ENCODE measurements at places on chromosomes 3 and 15. TPM values are rescaled to one million over a fixed set of nuclear protein-coding genes. Genes with fewer than 3 reads are reported as not detected.
A peak's percentile ranks its signal among the peaks of the same experiment; 100 is the strongest.

The RLBP1 gene
- not detected for total RNA-seq

The FGD5 gene
- total RNA-seq, result 21.4 TPM

The RBMS3 gene
- total RNA-seq, result 113 TPM

The CYP1A1 gene
- 0.29 TPM for total RNA-seq

The FANCD2OS gene
- not detected for total RNA-seq

The HIGD2B gene
- not detected for total RNA-seq

The CADM2 gene
- 0.85 TPM for total RNA-seq

The CSTA gene
- 1.5 TPM for total RNA-seq

The IL17RC gene
- total RNA-seq, result 26.8 TPM

The CACNA2D2 gene
- total RNA-seq, result not detected

The CLEC3B gene
- 35.0 TPM for total RNA-seq

The CYP8B1 gene
- not detected for total RNA-seq

GRCh38 chr3:32956750-32957570 lies 5.5 kb downstream of the CCR4 start:
- H3K36me3 ChIP-seq, result no peaks in the 10 kb centered on the region
- H3K4me1 ChIP-seq, result no peaks in the 10 kb centered on the region
- no peak for DNase-seq
- H3K4me3 ChIP-seq, result no peak overlapping the region
- no peak overlapping the region for H3K27ac ChIP-seq

DNA sequence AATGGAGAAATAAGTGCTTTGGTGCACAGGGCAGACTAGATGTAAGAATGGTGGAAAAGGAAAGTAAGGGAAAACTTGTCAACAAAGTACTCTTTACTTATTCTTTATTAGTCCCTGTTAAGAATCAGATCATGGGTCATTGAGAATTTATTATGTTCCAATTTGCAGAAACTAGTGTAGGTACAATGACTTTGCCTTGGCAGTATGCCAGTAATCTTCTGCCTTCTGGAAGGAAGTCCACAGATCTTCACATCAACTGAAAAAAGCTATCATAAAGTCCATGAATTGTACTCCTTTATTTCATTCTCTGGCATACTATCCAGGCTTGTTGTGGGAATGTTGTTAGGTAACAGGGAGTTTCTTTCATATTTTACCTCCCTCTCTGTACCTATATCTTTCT lies 88.2 kb upstream of the FLNB start:
- no peak overlapping the region for H3K27ac ChIP-seq
- H3K4me1 ChIP-seq, result no peaks in the 10 kb centered on the region

DNA sequence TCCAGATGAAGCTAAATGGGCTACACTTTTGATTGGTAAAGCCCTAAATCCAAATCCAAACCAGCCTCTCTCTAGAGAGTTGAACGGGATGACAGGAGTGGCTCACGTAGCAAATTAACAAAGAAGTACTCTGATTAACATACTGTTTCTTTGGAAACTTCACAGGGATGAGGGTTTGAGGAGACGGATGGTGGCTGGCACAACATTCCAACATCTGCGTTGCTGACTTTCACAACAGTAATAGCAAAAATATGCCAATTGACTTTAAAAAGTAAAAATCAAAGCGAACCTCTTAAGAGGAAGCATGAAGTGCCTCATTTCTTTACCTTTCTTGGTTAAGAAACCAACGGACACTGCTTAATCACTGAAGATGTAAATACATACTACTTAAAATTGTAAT lies 181.4 kb downstream of the TBL1XR1 start:
- H3K27me3 ChIP-seq, result no peaks in the 10 kb centered on the region
- DNase-seq, result no peak
- H3K36me3 ChIP-seq, result no peaks in the 10 kb centered on the region

DNA sequence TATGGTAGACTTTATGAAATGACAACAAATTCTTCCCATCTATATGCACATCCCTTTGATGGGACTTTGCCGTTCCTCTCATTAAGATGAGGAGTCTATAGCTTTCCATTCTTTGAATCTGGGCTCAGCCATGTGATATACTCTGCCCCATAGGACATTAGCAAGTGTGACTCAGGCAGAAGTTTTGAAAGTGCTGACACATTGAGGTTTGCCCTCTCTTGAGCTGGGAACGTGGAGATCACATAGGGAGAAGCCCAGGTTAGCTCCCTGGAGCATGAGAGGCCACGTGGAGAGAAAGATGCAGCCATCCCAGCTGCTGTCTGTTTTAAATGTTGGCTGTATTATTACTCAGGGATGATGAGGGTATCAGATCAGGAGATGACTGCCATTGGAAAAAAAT lies 67.7 kb upstream of the OXTR start:
- no peak overlapping the region for H3K4me3 ChIP-seq
- no peaks in the 10 kb centered on the region for H3K4me1 ChIP-seq
- DNase-seq, result no peak
- no peaks in the 10 kb centered on the region for H3K27me3 ChIP-seq
- H3K27ac ChIP-seq, result no peak overlapping the region
- no peaks in the 10 kb centered on the region for H3K36me3 ChIP-seq

DNA sequence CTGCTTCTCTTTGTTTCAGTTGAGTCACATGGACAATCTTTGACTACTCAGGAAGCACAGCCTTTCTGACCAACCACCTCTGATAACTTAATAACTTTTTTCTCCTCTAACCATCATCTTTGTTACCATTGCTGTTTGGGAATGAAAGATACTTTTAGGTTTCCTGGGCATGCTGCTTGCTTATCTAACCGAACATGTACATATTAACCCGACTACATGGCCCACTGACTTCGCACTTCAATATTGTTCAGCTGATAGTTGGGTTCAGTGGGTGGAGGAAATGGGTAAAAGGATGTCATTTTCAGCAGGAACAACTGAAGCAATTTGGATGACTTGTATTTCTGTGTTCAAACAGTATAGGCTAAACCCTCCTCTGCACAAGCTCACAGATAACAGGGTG lies 214.3 kb downstream of the SQOR start:
- H3K4me1 ChIP-seq, result no peaks in the 10 kb centered on the region
- DNase-seq, result no peak
- H3K27ac ChIP-seq, result no peak overlapping the region
- H3K4me3 ChIP-seq, result no peak overlapping the region
- H3K36me3 ChIP-seq, result no peaks in the 10 kb centered on the region
- no peaks in the 10 kb centered on the region for H3K27me3 ChIP-seq

- no peak overlapping the region for H3K4me3 ChIP-seq
- H3K4me1 ChIP-seq, result no peaks in the 10 kb centered on the region
- no peak overlapping the region for H3K27ac ChIP-seq
- no peaks in the 10 kb centered on the region for H3K27me3 ChIP-seq
- no peaks in the 10 kb centered on the region for H3K36me3 ChIP-seq
Observed at GRCh38 chr3:10226293-10226692, 22.0 kb upstream of the TATDN2 start.

GRCh38 chr15:65410036-65410435 lies 12.7 kb downstream of the IGDCC4 start:
- no peaks in the 10 kb centered on the region for H3K4me1 ChIP-seq
- no peak for DNase-seq
- H3K4me3 ChIP-seq, result no peak overlapping the region
- H3K27me3 ChIP-seq, result no peaks in the 10 kb centered on the region

DNA sequence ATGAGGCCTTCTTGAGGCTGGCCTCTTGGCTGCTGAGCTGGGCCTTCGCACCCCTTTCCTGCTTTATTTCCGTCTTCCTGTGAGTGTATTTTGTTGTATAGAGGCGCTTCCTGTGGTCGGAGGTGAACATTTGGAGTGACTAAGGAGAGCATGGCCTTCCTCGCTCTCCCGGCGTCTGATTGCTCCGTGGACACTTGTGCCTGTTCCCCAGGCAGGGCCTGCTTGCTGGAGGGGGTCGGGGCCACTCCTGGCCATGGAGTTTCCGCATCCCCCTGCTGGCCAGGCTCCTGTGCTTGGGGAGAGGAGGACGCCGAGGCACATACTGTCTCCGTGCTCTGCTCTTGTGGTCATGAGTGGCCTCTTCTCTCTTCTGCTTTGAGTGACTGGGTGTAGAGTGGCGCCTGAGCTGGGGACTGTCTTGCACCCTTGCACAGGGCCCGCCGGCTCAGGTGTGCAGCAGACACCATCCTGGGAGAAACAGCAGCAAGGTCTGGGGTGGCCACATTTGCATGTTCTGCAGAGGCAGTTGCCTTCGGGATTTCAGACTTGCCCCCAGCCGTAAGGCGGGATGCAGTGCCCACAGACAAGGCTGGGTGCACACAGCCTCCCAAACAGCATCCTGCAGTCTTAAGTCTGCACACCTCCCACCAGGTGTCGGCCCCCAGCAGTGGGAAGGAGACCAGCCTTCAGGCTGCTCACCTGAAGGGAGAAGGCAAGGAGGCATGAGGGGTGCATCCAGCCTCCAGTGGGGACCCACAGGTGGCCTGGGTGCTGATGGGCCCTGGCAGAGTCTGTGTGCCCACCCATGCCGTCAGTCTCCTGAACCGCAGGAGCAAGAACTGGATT lies 16.4 kb downstream of the KLF13 start:
- no peak overlapping the region for H3K4me3 ChIP-seq
- H3K27me3 ChIP-seq, result no peaks in the 10 kb centered on the region
- no peak for DNase-seq
- no peaks in the 10 kb centered on the region for H3K36me3 ChIP-seq
- H3K27ac ChIP-seq, result peak overlapping the region; percentile 29

DNA sequence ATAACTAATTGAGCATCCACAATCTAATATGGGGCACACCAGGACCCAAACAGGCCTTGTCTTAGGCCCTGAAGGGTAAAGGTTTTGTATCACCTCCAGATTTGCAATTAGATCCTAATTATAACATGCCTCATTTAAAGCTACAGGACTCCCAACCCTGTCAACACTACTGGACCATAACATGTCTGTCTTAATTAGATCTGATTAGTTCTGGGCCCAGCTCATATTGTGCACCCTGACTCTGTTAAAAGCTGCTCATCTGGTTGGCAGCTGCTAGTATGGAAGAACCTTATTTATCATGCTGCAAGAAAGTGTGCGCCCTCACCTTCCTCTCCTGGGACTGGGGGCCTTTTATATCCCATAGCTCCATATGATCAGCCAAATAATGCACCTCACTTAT lies 457.8 kb downstream of the ROBO1 start:
- H3K4me3 ChIP-seq, result no peak overlapping the region
- no peak for DNase-seq
- no peaks in the 10 kb centered on the region for H3K36me3 ChIP-seq
- H3K27ac ChIP-seq, result no peak overlapping the region
- H3K27me3 ChIP-seq, result no peaks in the 10 kb centered on the region
- H3K4me1 ChIP-seq, result no peaks in the 10 kb centered on the region

- no peaks in the 10 kb centered on the region for H3K4me1 ChIP-seq
- no peak overlapping the region for H3K27ac ChIP-seq
- H3K4me3 ChIP-seq, result no peak overlapping the region
- H3K27me3 ChIP-seq, result no peaks in the 10 kb centered on the region
- no peak for DNase-seq
Observed at GRCh38 chr3:80677796-80678195, 910.0 kb upstream of the ROBO1 start.

DNA sequence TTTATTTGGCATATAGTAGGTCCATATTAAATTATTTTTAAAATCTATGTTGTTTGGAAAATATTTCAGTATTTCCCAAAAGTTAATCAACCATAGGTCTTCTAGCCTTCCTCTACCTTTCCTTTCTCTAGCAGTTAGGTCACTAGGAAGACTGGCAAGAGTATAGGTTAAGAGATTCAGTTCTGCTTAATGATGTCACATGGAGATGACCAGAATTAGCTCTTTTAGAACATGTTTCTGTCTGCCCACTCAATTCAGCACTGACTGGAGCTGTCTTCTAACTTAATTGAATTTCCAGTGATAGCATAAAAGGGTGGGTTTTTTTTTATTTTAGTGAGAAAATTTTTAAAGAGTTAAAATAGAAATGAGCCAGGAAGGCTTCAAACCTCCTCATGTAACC lies 23.8 kb upstream of the ZBED2 start:
- no peaks in the 10 kb centered on the region for H3K36me3 ChIP-seq
- no peak overlapping the region for H3K27ac ChIP-seq
- no peaks in the 10 kb centered on the region for H3K4me1 ChIP-seq
- no peak overlapping the region for H3K4me3 ChIP-seq
- no peak for DNase-seq

- H3K4me3 ChIP-seq, result no peak overlapping the region
- no peak for DNase-seq
- H3K27ac ChIP-seq, result peak overlapping the region; percentile 39
- peaks cover 10% of the 10 kb centered on the region for H3K4me1 ChIP-seq
Observed at GRCh38 chr3:69772152-69772867, 33.0 kb downstream of the MITF start.

GRCh38 chr3:189689625-189690024 lies 58.4 kb downstream of the TP63 start:
- no peaks in the 10 kb centered on the region for H3K36me3 ChIP-seq
- no peak for DNase-seq
- no peak overlapping the region for H3K4me3 ChIP-seq
- H3K4me1 ChIP-seq, result no peaks in the 10 kb centered on the region

- H3K4me1 ChIP-seq, result no peaks in the 10 kb centered on the region
- no peak for DNase-seq
- H3K27ac ChIP-seq, result no peak overlapping the region
- no peaks in the 10 kb centered on the region for H3K36me3 ChIP-seq
- no peaks in the 10 kb centered on the region for H3K27me3 ChIP-seq
Observed at GRCh38 chr15:36645106-36645505, 65.7 kb downstream of the CDIN1 start.

DNA sequence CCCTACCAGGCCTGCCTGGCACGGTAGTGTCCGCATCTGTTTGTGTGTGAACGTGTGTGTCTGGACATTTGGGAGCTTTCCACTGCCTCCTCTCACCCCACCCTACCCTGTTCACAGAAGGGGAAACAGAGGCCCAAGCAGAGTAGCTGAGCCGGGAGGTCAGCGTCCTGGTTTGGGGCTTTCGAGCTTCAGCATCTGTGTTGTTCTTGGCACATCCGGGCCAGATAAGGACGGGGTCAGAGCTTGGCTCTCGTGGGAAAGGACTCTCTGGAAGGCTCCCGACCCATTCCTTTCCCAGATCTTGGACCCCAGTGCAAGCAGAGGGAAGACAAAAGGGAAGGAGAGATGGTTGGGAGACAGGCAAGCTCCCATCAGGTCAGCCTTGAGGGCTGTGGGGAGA lies 6.3 kb upstream of the PTH1R start:
- H3K27ac ChIP-seq, result no peak overlapping the region
- no peak overlapping the region for H3K4me3 ChIP-seq
- no peak for DNase-seq
- H3K4me1 ChIP-seq, result peaks cover 5% of the 10 kb centered on the region

GRCh38 chr15:51322621-51323296 lies 15.6 kb downstream of the CYP19A1 start:
- no peak overlapping the region for H3K4me3 ChIP-seq
- no peaks in the 10 kb centered on the region for H3K4me1 ChIP-seq
- H3K36me3 ChIP-seq, result no peaks in the 10 kb centered on the region
- no peak for DNase-seq
- H3K27ac ChIP-seq, result no peak overlapping the region

DNA sequence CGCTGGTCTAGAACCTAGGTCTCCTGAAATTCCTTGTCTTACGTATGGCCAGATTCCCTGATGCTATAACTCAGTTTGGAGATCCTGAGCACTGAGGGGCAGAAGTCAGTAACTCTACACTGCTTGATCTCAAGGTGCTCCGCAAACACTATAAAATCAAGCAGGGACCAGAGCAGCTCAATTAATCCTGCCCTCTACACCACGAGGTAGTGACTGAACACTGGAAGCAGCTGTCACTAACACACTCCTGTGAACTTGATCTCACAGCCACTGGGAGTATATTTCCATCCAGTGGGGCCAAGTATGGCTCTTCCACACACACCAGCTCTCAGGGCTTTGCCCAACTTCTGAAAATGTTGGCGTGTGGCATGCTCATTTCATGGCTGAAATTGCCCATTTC lies 51.0 kb downstream of the EDEM1 start:
- no peak for DNase-seq
- no peaks in the 10 kb centered on the region for H3K27me3 ChIP-seq
- H3K27ac ChIP-seq, result no peak overlapping the region
- H3K4me3 ChIP-seq, result no peak overlapping the region
- H3K36me3 ChIP-seq, result no peaks in the 10 kb centered on the region
- H3K4me1 ChIP-seq, result no peaks in the 10 kb centered on the region

All from uterus (tissue), 4 donors.